ENCODE measurements at places on chromosomes 7 and 10. TPM values are rescaled to one million over a fixed set of nuclear protein-coding genes. Genes with fewer than 3 reads are reported as not detected.

Gene IQUB
- 0.38 TPM for total RNA-seq

Gene PDLIM1
- 161 TPM for total RNA-seq

- DNase-seq, result no peak
Measured at GRCh38 chr7:122651451-122651850, 47.5 kb downstream of the RNF133 start.

Gene IL2RA
- 2.7 TPM for total RNA-seq

Gene CALHM3
- total RNA-seq, result not detected

GRCh38 chr10:124624895-124625294 lies 119.3 kb downstream of the FAM53B start:
- DNase-seq, result no peak

- no peak for DNase-seq
Measured at GRCh38 chr7:38506004-38506403, 125.2 kb downstream of the AMPH start.

DNA sequence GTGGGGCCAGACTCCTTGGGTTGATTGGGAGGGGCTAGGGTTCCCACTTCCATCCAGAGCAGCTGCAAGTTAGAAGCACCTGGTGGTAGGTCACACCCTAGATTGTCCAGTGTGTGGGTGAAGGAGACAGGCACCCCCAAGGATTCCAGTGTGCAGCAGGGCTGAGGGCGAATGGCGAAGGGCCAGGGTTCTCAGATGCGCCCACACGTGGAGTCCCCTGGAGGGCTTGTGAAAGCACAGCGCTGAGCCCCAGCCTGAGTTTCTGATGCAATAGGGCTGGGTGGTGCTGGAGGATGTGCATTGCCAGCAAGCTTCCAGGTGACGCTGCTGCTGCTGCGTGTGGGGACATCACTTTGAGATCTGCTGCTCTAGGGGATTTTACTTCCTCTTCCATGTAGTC lies 25.4 kb downstream of the TBATA start:
- DNase-seq, result no peak

- no peak for DNase-seq
Measured at GRCh38 chr7:31302356-31302755, 38.2 kb downstream of the NEUROD6 start.

- DNase-seq, result no peak
Measured at GRCh38 chr10:93364966-93365365, 117.2 kb downstream of the MYOF start.

DNA sequence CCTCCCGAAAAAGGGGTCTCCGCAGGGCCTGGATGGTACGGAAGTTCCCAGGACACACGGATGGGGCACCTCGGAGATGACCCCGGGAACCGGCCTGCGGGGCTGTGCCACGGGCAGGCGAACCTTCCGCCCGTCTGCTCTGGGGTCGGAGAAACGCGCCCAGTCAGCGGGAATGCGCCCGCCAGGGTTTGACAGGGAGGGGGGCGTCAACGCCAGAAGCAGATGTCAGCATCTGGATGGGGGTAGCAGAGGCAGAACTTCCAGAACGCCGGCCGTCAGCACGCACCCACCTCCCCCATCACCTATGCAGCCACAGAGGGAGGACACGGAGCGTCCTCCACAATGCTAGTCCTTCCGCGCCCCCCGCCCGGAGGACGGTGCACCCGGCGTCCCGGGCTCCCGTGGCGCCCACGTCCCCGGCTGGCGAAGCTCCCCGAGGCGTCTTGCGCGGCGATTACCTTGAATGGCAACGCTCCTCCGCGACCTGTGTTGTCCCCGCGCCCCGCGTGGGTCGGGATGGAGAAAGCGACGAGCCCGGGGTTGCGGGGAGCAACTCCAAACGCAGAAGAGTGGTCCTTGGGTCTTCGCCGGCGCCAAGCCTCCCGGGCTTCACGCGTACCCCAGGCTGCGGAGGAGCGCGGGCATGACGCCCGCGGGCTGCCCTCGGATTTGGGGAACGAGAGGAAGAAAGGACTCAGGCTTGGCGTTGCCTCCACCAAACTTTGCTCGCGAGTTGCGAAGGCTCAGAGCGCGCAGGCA lies 561 bp downstream of the FGFR2 start:
- no peak for DNase-seq

- no peak for DNase-seq
Measured at GRCh38 chr10:50395271-50395670, 144.0 kb upstream of the ASAH2 start.

DNA sequence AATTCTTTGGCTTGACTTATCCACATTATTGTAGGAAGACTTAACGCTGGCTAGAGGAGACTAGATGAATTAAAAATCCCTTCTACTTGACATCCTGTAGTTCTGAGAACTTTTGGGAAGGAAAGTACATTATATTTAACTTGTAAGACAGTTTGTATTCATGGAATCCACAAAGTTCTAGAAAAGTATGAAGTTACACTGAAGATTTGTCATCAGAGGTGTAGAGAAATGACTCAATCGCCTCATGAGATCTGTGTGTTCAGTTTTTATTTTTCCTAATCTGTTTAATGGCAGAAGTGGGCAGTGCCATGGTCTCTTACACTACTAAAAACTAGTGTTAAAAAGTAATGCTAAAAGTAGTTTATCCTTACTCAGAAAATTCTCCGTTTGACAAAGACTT lies 89.1 kb upstream of the SMIM30 start:
- no peak for DNase-seq

Gene CYP51A1
- 61.1 TPM for total RNA-seq

DNA sequence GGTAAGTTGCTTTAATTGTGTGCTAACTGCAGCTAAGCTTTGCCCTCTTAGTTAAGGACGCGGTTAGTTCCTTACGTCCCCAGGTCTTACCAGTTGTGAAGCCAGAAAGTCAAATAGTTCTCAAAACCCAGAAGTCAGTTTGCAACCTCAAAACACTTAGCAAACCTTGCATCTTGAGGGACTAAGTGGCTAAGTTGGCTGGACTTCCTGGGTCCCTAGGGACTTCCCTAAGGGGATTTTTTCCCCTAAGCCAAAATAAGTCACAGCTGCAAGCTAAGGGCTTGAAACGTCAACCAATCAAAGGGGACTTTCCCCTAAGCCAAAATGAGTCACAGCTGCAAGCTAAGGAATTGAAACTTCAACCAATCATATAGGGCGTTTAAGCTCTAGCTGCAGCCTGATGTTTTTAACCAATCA lies 36.2 kb upstream of the HECW1 start:
- DNase-seq, result no peak

Gene ELN
- total RNA-seq, result 91.7 TPM

GRCh38 chr7:121286186-121286585 lies 42.6 kb upstream of the WNT16 start:
- no peak for DNase-seq

DNA sequence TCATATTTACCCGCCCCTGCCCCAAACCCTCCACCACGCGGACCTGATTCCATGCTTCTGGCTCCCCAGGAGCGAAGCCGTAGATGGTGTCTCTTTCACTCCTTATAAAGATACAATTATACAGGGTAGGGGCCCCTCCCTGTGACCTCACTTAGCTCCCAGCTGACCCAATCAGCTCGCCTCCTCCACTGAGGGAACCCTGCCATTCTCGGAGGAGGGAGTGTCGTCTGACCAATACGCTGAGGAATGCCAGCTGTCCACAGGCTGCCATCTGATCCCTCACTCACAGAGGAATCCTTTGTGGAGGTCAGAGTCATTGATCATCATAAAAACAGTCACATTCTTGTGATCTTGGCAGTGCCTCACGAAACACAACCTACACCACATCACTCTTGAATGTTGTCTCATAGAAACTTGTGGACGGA lies 67.5 kb upstream of the INSIG1 start:
- DNase-seq, result peak; percentile 48

Gene ASZ1
- total RNA-seq, result not detected

DNA sequence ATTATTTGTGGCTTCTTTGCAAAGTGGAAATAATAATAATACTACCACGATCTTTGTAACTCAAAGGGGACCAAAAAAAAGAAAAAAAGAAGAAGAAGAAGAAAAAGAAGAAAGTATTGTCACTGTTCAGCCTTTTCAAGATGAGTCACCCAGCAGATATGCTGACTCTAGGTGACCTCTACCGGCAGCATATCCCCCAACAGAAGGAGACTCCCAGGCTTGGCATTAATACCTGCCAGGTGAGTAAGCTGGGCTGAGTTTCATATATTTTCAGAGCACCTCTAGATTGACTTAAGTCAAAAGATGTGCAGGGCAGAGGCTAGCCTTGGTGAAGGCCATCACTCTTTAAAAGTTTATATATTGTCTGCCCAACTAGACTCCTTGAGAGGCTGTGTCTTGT lies 30.4 kb upstream of the GPR26 start:
- no peak for DNase-seq

Gene SFRP5
- 38.9 TPM for total RNA-seq

- no peak for DNase-seq
Measured at GRCh38 chr7:94052398-94053180, 48.4 kb upstream of the BET1 start.

DNA sequence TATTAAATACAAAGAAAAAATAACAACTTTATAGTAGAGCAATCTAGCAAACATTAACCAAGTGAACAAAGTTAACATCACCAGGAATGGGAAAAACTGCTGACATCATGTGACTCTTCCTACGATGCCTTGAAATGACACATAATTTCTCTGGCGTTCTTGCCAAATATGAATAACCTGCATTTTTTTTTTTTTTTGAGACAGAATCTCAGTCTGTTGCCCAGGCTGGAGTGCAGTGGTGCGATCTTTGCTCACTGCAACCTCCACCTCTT lies 126.5 kb upstream of the VKORC1L1 start:
- no peak for DNase-seq

DNA sequence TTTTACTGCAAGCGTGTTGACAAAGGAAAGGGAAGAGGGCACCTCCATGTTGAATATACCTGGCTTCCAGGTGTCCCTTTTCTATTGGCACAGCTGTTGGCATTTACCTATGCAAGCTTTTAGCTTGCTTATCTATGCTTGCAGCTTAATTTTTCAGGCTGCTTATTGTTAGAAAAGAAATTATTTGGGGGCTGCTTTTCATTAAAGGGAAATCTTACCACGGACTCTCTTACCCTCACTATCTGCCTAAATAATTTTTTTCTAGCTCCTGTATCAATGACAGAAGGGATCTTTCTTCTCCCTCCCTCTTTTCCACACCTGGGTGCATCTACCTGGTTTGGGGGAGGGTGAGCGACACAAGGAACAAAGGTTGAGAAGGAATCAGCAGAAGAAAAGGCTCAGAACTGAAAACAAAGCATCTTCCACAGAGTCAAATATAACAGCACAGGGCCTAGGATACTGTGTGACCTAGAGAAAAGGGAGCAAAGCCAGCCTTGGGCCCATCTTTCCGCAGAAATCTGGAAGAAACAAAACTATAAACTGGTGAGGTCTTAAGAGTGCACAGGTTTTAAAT lies 15.2 kb upstream of the GJC3 start:
- no peak for DNase-seq

DNA sequence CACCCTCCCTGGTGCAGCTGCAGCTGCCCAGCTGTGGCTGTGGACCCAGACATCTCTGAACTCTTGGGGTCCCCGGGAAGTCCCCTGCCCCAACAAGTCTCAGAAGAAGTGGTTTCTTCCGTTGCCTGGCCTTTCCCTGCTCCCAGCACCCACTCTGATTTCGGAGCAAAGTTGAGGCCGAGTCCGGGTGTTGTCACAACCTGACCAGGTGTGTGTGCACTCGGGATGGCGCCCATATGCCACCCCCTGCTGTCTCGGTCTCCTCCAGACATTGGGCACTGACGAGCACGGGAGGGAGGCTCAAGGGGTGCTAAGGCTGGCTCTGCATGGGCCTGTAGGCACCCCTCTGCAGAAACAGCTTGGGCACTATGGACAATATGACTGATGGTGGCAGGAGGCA lies 1055.3 kb downstream of the REEP3 start:
- DNase-seq, result no peak

GRCh38 chr7:124101173-124101768 lies 68.4 kb upstream of the TMEM229A start:
- no peak for DNase-seq

- no peak for DNase-seq
Measured at GRCh38 chr10:76333796-76334195, 902.4 kb downstream of the LRMDA start.

GRCh38 chr10:124242791-124243190 lies 149.4 kb upstream of the CHST15 start:
- no peak for DNase-seq

Gene ACTA2
- 1,100 TPM for total RNA-seq

DNA sequence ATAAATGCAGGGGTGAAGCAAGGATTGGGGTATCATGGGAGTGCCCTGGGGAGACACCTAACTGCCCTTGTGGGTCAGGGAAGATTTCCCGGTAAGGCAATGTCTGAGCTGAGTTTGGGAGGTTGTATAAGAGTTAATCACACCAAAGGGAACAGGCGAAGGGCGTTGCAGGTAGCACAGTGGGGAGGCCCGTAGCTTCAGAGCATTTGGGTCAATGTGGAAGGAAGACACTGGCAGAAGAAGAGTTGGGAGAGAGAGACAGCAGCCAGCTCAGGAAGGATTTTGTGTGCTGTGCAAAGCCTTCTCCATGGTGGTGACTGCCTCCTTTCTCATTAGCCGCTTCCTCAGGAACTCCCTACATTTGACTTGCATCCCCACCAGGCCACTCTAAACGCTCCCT lies 80.8 kb upstream of the LEP start:
- no peak for DNase-seq

Gene GRIFIN
- not detected for total RNA-seq

Gene AUTS2
- total RNA-seq, result 10.5 TPM

DNA sequence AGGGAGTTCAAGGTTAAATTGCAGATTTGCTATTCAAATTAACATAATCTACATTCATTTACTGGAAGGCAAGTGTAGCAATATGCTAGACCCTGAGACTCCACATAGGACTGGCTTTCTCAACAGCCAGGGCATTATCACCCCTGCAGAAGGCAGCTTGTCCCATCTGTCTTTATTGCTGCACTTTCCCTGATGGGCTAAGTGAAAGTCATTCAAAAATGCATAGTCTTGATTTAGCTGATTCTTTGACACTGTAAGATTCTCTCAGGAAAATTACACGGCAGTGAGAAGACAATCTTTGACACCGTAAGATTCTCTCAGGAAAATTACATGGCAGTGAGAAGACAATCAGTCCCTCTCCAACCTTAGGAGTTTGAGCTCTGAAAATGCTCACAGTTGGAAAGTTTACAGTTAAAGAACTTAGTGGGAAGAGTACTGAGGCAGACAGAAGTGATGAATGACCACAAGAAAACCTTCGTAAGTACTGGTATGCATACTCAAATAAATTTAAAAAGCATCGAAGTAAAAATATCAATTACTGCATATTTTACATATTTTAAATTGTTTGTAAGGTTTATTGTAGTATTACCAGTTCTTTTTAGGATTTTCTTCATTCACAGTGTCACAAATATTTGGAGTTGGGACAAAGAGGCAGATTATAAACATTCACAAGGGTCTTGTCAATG lies 88.9 kb downstream of the RAPGEF5 start:
- no peak for DNase-seq

Gene MYPN
- 62.2 TPM for total RNA-seq

Gene SEMA3C
- 37.4 TPM for total RNA-seq

DNA sequence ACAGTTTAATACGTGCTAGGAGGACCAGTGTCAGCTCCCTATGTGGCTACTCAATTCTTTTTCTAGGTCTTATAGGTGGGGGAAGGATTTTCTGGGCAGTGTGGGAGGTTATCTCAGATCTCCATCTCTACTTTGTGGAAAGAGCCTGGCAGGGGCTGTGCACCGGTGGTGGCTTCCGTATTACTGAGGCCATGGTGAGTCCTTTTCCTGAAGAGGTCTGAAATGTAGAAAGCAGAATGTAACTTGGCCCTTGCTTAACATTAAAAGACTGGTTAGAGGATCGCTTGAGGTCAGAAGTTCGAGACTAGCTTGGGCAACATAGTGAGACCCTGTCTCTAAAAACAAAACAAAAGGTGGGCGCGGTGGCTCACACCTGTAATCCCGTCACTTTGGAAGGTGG lies 2.7 kb upstream of the TPST1 start:
- no peak for DNase-seq

Gene MRLN
- total RNA-seq, result not detected

- peak; percentile 78 for DNase-seq
Measured at GRCh38 chr7:30750683-30751650, 968 bp upstream of the INMT start.

Measured in left cardiac atrium (tissue), 4 donors.